Activated CD4-positive, alpha-beta memory T cell treated with anti-CD3 and anti-CD28 coated beads for 36 hours (primary cell): ENCODE measurements at places on chromosomes 12 and 14. TPM values are rescaled to one million over a fixed set of nuclear protein-coding genes. Genes with fewer than 3 reads are reported as not detected.

The ANKRD33 gene
- not detected for total RNA-seq

The BEGAIN gene
- 3.4 TPM for total RNA-seq

The CBLN3 gene
- 9.3 TPM for total RNA-seq

The NEDD8 gene
- 202 TPM for total RNA-seq

The CAPZA3 gene
- total RNA-seq = not detected

The KRT2 gene
- not detected for total RNA-seq

The PRICKLE1 gene
- total RNA-seq = not detected

The PCED1B gene
- total RNA-seq = 133 TPM

The DDX54 gene
- total RNA-seq = 109 TPM

The NPFF gene
- total RNA-seq = not detected

The AQP5 gene
- not detected for total RNA-seq

The OR6C2 gene
- total RNA-seq = not detected

The SMAGP gene
- 0.73 TPM for total RNA-seq

The SUOX gene
- 2.4 TPM for total RNA-seq

The SLC8A3 gene
- 0.31 TPM for total RNA-seq

The KRT71 gene
- not detected for total RNA-seq
